ENCODE measurements at places on chromosomes 13 and 19.

- peak; percentile 86 for DNase-seq
Measured at GRCh38 chr19:1181606-1182005, 7.5 kb upstream of the SBNO2 start.

GRCh38 chr13:49694446-49694845 is 3.2 kb upstream of the EBPL start:
- no peak for DNase-seq

GRCh38 chr13:50783717-50784290 is 59.7 kb downstream of the DLEU7 start:
- no peak for DNase-seq

GRCh38 chr19:49086296-49086695 is 1.0 kb downstream of the SNRNP70 start:
- no peak for DNase-seq

DNA sequence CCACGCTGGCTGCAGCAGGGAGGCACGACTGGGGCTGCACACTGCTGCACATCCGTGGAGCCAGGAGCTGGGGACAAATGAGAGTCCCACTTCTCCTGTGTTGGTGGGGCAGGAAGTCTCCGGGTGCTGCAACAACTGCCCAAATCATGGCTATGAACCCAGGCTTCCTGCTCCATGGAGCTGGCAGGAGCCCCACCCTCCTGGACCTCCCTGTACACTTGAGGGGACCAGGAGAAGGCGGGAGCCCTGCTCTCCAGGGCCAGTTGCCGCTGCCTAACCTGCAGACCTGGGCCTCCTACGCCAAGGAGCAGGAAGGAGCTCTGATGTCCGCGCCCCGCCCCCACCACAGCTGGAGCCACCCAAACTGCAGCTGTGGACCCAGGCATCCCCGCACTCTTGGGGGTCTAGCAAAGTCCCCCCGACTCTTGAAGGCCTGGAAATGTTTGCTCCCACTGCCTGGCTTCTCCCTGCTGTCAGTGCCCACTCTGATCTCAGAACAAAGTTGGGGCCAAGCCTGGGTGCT is 752.1 kb upstream of the PCDH20 start:
- no peak for DNase-seq

DNA sequence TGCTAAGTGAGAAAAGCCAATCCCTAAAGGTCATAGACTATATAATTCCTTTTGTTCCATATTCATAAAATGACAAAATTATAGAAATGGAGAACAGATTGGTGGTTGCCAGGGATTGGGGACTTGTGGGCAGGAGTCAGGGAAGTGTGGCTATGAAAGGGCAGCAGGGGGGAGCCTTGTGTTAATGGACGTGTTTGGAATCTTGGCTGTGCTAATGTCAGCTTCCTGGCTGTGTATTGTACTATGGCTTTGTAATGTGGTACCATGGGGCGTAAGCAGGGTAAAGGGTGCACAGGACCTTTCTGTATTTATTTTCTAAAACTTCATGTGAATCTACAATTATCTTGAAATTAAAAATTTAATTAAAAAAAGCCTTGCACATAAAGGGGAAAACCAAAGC is 248.5 kb downstream of the UQCRFS1 start:
- no peak for DNase-seq

GRCh38 chr19:30338041-30338456 is 34.1 kb upstream of the ZNF536 start:
- no peak for DNase-seq

DNA sequence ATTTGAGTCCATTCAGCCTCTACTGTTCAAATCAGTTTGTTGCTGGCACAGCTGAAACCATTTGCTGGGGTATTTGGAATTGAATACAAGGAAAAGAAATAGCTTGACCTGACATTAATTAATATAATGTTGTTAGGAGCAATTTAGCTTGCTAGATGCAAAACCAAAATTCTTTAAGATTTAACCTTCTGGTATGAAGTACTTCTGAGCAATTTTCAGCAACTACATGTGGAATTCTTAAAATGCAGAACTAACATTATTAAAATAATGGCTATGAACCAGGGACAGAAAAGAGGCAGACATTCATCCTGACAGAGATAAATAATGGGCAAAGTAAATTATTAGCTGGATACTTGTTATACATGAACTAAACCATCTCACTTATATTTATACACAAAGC is 160.0 kb upstream of the MIR17HG start:
- no peak for DNase-seq

DNA sequence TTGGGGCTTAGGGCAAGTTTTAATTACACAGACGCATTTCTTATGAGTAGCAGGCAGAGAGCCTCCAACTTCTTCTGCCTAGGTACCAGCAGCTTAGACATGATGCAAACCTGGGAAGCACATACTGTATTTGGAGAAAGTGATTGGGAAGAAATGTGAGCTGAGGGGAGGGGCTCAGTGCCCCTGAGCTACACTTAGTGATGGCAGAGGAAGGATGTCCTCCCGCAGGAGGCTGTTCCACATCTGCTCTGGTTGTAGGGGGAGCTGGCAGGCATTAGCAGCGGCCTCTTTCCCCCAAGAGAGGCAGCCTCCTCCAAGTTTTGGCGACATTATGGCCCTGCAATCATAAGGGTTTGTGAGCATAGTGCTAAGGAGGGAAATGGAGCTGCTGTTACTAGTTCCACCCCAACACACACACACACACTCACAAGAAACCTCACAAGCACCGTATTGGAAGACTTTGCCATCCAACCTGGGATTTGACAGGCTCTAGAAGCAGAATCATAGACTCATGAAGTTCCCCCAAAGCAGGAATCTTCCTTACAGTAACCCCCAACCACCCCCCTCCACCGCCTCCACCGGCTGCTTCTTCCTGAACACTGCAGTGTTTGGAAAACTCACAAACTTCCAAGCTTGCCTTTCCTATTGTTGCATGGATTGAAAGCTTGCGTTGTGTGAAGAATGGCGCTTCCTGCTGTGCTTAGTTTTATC is 3.3 kb downstream of the ALOX5AP start:
- no peak for DNase-seq

- peak; percentile 85 for DNase-seq
Measured at GRCh38 chr19:34145741-34146202, 26.5 kb upstream of the LSM14A start.

DNA sequence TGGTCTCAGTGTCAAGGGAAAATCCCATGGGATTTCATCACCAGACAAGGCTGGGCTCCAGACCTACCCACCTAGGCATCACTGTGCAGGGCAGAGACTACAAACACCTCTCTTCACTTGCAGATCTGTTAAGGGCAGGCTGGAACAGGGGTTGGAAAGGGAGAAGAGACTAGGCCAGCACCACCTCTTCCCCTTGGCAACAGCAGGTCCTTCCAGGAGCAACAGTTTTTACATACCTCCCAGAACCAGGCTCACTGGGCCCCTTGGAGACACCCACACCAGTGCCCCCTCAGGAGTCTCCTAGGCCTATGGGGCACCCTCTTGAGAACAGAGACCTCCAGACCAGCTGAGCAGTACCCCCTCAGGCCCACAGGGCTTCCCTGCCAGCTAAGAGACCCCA is 2.5 kb upstream of the UBE2M start:
- no peak for DNase-seq

DNA sequence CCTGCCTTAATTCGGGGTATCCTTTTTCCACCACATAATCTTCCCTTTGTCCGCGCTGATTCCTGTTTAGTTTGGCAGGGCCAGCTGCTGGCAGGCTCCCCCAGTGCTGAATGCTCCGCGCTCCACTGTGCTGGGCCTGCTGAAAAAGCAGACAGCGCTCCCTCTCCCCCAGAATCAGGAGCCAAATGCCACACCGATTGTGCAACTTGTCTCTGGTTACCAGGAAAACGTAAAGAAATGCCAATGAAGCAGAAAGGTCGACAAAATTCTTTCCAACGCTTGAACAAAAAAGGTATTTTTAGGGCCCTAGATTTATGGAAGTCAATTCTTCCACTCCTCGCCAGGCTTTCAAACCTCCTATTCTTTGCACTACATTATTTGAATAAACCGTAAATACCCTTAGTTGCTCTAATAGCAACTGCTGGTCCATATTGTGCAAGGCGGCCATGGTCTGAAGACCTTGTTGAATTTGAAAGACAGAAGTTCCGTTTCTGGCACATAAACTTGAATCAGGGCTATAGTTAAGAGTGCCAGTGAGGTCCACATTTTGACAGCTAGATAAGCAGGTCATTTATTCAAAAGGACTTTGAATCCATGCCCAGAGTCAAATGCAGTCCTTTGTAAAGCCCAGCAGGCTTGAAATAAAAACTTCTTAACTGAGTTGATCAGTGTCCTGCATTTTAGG is 206.7 kb upstream of the RFC3 start:
- peak; percentile 65 for DNase-seq

- peak; percentile 29 for DNase-seq
Measured at GRCh38 chr13:31538067-31539042, 201.0 kb upstream of the RXFP2 start.

DNA sequence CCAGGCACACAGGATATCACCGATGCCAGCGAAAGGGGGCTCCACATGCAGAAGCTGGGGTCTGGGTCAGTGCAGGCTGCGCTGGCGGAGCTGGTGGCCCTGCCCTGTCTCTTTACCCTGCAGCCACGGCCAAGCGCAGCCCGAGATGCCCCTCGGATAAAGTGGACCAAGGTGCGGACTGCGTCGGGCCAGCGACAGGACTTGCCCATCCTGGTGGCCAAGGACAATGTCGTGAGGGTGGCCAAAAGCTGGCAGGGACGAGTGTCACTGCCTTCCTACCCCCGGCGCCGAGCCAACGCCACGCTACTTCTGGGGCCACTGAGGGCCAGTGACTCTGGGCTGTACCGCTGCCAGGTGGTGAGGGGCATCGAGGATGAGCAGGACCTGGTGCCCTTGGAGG is 7.2 kb downstream of the NCAN start:
- no peak for DNase-seq

- peak; percentile 57 for DNase-seq
Measured at GRCh38 chr19:49896863-49897621, at the start of gene IL4I1. TSS of gene IL4I1 (minus strand) at chr19:49896887. CDS start at chr19:49896160, 727 bp downstream.

DNA sequence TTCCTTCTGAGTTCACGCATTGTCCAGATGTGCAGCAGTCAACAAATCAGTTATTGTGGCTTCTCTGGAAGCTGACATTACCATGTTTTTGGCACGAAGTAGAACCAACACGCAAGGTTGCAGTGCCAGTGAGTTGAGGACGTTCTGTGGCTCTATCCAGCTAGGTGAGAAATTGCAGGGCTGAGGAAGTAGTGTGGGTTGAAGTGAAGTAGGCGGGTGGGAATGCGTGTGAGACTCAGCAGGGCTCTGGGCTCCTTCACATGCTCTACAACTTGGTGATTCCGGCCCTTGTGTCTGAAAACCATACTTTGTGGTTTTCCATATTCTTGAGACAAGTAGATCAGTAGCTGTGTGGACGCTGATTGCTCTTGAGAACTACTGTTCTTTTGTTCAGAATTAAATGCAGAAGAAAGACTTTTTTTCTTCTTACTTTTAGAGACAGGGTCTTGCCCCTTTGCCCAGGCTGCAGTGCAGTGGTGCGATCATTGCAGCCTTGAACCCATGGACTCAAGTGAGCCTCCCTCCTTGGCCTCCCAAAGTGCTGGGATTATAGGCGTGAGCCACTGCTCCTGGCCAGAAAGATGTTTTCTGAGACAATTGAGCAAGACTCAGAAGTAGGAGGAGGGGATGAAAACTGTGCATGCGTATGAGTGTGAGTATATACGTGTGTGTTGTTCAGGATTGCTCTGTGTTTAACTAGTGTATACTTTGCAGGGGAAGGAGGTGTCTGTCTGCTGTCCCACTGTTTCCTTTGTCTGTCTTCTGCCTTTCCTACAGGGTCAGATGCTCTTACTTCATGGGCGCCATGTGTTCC is 46.2 kb downstream of the GATAD2A start:
- no peak for DNase-seq

DNA sequence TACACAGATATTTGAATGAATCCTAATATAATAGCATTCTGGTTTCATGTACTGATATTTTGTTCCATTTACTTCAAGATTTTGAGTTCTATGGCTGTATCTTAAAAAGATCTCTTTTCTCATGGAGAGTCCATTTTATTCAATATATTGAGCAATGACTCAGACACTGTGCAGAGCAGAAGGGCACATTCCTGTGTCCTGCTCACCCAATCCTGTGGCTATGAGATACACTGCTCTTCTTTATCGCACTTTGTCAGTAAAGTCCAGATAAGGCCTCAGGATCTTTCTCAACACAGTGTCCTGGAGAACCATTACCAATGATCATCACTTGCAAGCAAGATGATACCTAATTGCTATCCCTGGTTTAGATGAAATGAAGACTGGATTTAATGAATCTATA is 155.0 kb downstream of the CYSLTR2 start:
- no peak for DNase-seq

- DNase-seq, result no peak
Measured at GRCh38 chr19:16226184-16226591, 28.5 kb downstream of the AP1M1 start.

GRCh38 chr19:46860846-46861690 is at the start of gene ARHGAP35:
TSS of gene ARHGAP35 (plus strand) at chr19:46860997. CDS start at chr19:46918676, 57,679 bp downstream.
- DNase-seq, result peak; percentile 65

DNA sequence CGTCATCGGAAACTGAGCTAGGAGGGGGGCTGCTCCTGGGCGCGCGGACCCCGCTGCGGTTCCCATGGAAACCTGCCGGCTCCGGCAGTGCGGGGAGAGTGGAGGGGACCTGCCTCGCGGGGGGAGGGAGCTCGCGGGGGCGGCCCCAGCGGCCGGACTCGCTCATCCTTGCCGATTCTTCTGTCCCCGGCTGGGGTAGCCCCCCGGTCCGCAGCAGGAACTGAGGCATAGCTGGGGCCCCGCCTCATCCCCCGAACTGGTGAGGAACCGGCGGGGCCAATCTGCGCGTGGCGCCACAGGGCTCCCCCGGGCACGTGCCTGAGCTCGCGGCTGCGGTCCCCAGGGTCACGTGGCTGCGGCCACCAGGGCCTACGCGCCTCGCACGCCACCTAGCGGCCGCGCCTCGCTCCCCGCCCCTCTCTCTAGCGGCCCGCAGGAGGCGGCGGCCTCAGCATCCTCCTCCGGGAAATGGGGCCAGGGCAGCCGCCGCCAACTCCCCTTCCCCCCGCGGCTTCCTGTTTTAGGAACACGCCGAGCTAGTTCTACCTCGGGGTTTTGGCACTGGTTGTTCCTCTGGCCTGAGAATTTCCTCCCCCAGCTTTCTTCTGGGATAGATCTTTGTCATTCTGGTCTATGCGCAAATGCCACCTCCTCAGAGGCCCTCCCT is 1.7 kb upstream of the ELAVL3 start:
- peak; percentile 95 for DNase-seq

- DNase-seq, result peak; percentile 6
Measured at GRCh38 chr13:63501702-63502101, 2086.1 kb upstream of the PCDH20 start.

GRCh38 chr19:49264258-49264657 is 60.7 kb downstream of the SLC6A16 start:
- no peak for DNase-seq
